ENCODE measurements at places on chromosomes 7 and 10.
A peak's percentile ranks its signal among the peaks of the same experiment; 100 is the strongest.

- DNase-seq = no peak
These were observed 376.8 kb downstream of the EXOC4 start for GRCh38 chr7:133629701-133630100.

DNA sequence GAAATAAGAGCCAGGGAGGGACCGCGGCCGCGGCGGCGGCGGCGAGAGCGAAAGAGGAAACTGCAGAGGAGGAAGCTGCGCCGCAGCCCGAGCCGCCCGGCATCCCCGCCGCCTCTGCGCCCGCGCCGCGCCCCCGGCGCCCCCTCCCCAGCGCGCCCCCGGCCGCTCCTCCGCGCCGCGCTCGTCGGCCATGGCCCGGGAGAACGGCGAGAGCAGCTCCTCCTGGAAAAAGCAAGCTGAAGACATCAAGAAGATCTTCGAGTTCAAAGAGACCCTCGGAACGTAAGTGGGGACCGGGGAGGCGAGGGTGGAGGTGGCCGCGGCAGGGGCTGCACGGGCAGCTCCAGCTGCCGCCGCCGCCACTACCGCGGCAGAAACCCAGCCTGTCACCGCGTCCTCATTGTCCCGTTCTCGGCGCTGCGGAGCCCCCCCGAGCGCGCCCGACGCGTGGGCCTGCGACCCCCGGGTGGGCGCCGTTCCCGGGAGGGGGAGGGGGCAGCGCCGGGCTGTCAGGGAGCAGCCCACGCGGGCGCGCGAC is 351 bp downstream of the CAMK1D start:
- no peak for DNase-seq

- no peak for DNase-seq
These were observed 26.6 kb downstream of the PHTF2 start for GRCh38 chr7:77825131-77825530.

DNA sequence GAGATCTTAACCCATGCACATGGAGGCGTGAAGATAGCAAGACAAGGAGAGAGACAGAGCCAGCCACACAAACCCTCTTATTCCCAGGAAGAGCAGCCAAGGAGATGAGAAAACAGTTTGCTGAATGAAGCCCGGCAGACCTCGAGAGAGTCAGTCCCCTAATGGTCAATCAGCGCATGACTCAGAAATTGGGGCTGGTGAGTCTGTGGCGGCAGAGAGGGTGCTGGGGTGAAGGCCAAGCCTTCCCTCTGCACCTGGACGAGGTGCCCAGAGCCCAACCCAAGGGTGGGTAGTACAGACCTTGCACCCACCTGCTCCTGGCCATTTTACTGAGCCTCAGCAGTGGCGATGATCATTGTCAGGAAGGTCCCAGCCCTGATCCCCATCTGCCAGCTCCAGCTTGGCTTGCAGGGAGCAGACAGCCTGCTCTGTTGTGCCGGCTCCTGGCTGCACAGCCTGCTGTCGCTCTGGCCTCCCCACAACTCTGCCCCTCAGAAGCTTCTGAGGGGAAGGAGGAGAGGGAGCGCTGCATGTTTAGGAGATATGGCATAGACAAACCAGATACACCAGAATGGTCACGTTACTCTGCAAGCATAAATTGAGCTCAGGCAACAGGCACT is 256.6 kb downstream of the RPS24 start:
- DNase-seq = no peak

DNA sequence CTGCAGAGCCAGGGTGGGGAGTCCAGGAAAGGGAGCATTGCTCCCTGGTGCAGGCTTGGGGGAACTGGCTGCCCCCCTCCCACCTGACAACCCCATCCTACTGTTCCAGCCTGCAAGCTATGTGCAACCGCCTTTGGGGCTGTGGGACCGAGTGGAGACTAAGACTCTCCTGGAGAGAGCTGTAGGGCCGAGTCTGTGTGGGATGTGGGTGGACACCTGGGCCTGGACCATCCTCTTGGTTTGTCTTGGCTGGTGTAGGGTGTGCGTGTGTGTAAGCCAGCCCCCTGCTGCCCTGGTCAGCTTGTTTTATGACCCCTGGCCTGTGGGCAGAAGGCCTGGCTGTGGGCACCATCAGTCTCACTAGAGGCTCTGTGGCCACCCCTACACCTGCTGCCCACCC is 1.6 kb upstream of the RAMP3 start:
- no peak for DNase-seq

GRCh38 chr7:53422291-53422690 is 386.9 kb downstream of the POM121L12 start:
- no peak for DNase-seq

GRCh38 chr7:139914306-139915267 is 85.5 kb downstream of the TBXAS1 start:
- no peak for DNase-seq

DNA sequence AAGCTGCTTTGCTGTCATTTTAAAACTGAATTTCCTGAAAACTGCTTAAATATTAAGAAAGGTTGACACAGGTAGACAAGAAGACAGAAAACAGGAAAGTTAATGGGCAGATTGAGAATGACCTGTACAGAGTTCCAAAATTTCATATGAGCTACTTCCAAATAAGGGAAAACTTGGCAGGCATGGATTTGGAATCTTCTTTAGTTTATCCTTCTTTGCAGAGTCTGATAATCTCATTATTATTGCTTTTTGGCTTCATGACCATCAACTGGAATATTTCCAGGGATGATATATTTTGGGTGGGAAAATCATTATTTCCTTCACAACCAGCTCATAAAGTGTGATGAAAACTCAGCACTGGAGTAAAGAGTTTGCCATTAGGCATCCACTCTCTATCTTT is 346.5 kb upstream of the NPVF start:
- no peak for DNase-seq

DNA sequence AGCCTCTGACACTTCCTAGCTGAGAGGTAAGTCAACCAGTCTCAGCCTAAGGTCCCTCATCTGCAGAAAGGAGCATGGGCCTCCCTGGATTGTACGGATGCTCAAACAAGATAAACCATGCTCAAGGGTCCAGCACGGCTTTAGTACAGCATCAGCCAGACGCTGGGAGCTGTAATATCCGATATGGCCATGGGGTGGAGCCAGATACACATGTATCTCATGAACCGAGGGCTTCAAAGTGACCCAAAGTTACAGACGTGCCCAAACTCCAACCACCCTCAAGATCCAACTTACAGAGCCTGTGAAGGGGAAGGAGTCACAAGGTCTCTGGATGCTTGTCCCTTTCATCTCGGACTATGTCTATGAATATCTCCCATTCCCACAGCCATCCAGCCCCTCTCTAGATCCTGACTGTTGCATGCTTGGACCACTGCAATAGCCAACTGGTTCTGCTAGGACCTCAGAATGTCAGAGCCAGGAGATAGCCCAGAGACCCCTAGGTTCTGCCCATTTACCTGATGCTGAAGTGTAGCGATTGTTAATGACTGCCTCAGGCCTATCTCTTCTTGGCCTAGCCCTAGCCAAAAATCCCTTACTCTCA is 142.4 kb downstream of the SH3PXD2A start:
- peak; percentile 78 for DNase-seq

DNA sequence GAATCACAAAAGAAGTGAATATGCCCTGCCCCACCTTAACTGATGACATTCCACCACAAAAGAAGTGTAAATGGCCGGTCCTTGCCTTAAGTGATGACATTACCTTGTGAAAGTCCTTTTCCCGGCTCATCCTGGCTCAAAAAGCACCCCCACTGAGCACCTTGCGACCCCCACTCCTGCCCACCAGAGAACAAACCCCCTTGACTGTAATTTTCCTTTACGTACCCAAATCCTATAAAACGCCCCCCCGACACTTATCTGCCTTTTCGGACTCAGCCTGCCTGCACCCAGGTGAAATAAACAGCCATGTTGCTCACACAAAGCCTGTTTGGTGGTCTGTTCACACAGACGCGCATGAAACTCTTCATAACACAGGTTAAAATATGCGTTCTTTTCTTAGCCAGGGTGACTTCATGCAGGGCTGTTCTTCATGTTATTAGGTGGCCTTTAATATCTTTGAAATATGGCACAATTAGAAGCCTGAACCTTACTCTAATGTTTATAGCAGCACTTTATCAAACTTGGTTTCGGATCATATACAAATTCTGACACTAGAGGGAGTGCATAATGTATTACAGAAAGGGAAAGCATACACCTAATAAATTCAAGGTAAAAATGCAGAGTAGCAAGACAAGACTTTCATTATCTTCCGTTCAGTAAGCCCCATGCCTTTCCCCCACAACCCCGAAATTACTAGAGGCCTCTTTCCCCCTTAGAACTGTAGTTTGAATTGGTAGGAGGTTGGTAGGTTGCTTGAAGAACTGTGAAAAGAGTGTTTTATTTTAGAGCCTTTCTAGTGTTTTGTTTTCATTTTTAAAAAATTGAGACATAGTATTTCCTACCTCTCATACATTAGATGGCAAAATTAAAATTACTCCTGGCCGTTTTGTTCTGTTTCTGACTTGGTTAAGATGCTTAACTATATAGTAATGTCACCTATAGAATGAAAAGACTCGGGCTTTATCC is 117.9 kb downstream of the NPY start:
- DNase-seq = peak; percentile 36

- no peak for DNase-seq
These were observed 10.7 kb upstream of the CHST15 start for GRCh38 chr10:124104011-124104627.

- DNase-seq = no peak
These were observed 1.3 kb downstream of the STK17A start for GRCh38 chr7:43584195-43584586.

GRCh38 chr7:2280424-2280823 is 33.8 kb downstream of the SNX8 start:
- no peak for DNase-seq

GRCh38 chr10:34420795-34421194 is 394.3 kb downstream of the PARD3 start:
- DNase-seq = no peak

DNA sequence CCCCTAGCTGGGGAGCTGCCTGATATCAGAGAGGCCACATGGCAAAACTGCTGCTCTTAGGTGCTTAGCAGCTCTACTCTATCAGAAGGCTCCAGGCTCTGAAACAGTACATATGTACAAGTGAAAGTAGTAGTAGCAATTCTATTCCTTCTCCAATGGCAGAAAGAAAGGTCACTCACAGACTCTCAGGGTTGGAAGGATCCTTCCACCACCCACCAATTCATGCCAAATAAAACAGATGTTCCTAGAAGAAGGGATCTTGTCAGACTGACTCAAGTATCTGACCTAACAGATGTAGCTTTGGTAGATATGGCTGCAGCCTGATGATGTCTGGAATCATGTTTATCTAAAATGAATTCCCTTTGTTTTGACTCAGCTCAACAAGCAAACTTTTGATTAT is 8.0 kb upstream of the ALDH18A1 start:
- no peak for DNase-seq

- no peak for DNase-seq
These were observed 1199.1 kb upstream of the SORCS1 start for GRCh38 chr10:108363576-108363975.

DNA sequence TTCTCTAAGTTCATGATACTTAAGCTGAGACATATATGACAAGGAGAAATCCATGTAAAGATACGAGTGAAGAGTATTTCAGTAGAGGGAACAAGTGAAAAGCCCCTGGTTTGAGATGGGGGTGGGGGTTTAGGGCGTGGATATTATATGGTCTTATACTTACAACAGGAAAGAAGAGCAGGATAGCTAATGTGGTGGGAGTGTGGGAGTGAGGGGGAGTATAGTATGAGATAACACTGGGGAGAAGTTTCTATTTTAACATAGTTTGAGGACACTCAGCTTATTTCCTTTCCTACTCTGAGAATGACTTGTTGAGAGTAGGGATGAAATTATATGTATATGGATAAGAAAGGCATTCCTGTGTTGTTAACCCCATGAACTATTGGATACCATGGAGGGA is 36.5 kb downstream of the MCU start:
- DNase-seq = no peak

DNA sequence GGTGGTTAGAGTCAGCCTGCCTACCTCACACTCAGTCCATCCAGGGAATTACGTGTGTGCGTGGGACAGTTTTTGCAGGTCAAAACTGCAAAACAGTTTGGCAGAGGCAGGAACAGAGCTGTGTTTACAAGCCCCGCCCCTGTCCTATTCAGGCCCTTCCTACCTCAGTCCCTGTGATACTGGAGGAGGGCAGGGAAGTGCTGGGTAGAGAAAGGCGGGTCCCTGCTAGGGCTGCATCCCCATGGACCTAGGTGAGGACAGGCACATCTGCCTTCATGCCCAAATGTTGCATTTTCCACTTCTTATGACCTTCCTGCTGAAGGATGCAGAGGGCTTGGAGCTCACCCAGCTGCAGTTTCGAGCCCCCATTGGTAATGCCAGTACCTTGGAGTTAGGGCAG is 25.1 kb downstream of the SBDS start:
- no peak for DNase-seq

GRCh38 chr10:124465003-124465776 is 3.6 kb downstream of the LHPP start:
- peak; percentile 74 for DNase-seq

Measured in GM20000 (cell line).